GM13976 (cell line): ENCODE measurements at places on chromosomes 5 and 9.

DNA sequence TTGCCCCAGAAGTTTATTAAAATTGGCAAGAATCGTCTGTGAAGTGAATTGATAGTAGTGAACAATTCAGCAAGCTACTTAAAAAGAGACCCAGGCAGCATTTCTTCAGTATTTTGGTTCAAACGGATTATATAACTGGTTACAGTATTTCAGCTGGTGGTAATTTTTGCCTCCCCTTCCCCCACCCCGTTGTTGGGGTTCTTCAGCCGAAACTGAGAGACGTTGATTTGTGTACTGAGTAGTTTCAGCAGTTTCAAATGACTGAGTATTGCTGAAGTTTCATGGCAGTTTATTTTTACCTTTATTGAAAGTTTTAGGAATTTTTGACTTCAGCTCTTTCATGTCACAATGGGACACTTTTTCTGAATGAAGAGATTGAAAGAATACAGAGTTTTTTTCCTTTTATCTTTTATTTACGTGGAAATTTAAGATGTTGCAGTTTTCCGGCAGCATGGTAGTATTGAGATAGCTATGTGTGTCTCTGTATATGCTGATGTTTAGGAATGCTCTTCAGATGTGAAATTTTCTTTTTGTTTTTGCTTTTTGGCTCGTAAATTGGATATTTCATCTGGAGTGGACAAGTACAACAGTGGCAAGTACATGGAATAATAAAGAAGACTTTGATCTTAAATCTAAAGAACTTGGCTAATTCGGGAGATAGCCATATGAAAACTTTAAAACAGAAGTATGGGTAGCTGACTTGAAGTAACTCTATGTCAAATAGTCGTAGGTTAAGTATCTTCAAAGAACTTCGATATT is 1.9 kb downstream of the GPBP1 start:
- peak; percentile 53 for DNase-seq

GRCh38 chr9:78826527-78826926 is 529.6 kb downstream of the PSAT1 start:
- DNase-seq, result no peak

DNA sequence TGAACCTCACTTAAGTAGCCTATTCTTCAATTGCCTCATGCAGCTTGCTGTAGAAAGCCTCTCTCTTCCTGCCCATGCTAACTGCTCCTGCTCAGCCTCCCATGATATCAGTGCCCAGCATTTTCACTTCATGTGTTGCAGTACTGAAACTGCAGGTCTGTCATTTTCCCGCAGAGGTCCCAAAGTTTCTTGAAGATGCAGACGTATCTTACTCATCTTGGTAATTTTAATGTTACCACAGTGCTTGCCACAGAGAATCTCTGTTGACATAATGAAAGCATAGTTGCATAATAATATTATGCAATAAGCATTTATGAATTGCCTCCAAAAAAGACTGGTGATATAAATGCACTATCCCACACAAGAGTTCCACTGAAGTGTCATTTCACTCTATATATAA is 561.1 kb upstream of the DAP start:
- no peak for DNase-seq

DNA sequence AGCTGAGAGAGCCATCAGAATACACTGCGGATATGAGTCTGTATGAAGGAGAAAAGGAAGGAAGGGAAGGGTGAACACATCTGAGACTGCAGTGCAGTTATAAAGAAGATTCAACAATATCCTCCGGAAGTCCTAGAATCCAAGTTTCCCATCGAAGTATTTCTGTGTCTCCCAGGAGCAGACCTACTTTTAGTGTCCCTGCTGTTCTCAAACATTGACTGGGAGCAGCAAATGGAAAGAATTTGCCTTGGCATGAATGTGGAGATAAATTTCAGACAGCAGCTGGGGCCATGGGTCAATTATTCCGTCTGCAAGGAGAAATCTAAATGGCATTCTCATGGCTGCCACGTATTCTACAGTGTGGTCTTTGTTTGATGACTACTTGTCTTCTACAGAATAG is 478.1 kb upstream of the SMC2 start:
- DNase-seq, result no peak

DNA sequence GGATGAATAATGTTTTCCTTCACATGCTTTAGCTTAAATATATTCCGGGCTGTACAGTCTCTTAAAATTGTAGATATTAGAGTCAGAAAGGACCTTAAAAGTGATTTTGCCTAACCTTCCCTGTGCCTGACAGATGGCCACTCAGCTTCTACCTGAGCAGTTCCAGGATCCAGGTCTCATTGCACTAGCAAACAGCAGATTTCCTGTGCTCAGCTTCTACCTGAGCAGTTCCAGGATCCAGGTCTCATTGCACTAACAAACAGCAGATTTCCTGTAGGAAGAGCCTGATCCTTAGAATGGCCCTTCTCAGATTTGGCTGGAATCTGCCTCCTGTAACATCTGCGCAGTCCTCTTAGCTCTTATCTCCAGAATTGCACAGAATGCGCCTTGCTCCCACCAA is 219.8 kb downstream of the AOPEP start:
- DNase-seq, result no peak

GRCh38 chr5:109936996-109937395 is 247.3 kb downstream of the MAN2A1 start:
- no peak for DNase-seq
